MCF 10A (cell line): ENCODE measurements at places on chromosomes 11 and 22. TPM values are rescaled to one million over a fixed set of nuclear protein-coding genes. Genes with fewer than 3 reads are reported as not detected.

The DEUP1 gene
- total RNA-seq = not detected in 2 replicates

DNA sequence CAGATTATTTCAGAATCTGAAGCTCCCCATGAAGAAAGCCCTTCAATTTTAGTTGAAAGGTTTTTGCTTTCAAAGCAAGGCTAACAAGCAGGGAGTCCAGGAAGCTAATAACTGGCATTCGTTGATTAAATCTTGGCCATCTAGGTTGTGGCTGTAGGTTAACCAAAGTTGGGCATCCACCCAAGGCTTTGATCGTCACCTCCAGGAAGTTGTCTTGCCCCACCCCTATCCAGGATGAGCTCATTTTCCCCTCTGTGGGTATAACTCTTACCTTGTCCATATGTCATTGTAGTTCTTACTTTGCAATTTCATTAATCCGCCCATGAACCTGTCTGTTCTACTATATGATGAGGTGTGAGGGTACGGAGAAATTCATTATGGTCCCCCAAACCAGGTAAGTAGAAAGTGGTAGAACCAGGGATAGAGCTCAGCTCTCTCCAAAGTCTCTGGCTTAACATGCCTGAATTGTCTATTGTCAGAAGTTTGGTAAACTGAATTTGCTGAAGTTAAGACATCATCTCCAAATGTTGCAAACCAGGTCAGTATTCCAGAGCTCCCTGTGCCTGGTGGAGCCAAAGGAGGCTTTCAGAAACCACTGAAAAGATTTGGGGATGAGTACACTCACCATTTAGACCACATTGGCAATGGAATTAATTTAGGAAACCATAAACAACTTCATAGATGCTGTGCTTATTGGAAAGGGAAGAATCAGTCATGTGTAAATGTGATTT lies 97.1 kb downstream of the CD44 start:
- no peaks in the 10 kb centered on the region for H3K27me3 ChIP-seq
- peaks cover 22% of the 10 kb centered on the region for H3K4me1 ChIP-seq
- H3K27ac ChIP-seq = peak overlapping the region; percentile 14
- peaks cover 3% of the 10 kb centered on the region for H3K36me3 ChIP-seq
- peak; percentile 74 for DNase-seq

The PLEKHB1 gene
- not detected in 2 replicates for total RNA-seq

GRCh38 chr11:272195-272930 lies 5.8 kb upstream of the NLRP6 start:
- H3K4me1 ChIP-seq = peaks cover 14% of the 10 kb centered on the region
- no peak overlapping the region for H3K27ac ChIP-seq
- no peak overlapping the region for H3K4me3 ChIP-seq
- H3K27me3 ChIP-seq = peaks cover 40% of the 10 kb centered on the region
- H3K36me3 ChIP-seq = no peaks in the 10 kb centered on the region
- no peak for DNase-seq

DNA sequence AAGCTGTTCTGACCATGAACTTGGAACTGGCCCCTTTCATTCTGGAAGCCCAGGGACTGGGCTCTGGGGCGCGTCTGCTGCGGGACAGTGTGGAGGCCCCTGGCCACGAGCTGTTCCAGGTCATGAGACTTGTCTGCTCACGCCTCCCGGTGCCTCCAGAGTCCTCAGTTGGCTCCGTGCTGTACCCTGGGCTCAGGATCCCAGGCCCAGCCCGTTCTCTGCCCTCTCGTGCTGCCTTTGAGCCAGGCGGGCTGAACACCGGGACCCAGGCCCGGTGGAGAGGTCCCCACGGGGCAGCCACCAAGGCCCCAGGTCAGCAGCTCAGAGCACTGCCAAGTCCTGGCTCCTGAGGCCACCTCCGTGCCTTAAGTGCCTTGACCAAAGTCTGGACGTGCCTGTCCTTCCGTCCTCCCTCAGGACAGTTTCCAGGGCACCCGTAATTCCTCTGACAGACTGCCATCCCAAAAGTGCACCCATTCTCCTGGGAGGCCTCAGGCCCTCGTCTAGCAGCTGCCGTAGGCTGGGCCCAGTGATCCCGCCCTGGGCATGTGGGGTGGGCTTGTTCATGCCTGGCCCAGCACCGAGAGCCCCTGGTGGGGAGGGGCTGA lies 36.3 kb upstream of the PPARA start:
- no peak overlapping the region for H3K4me3 ChIP-seq
- peaks cover 13% of the 10 kb centered on the region for H3K4me1 ChIP-seq
- peaks cover 86% of the 10 kb centered on the region for H3K36me3 ChIP-seq
- H3K27me3 ChIP-seq = no peaks in the 10 kb centered on the region

DNA sequence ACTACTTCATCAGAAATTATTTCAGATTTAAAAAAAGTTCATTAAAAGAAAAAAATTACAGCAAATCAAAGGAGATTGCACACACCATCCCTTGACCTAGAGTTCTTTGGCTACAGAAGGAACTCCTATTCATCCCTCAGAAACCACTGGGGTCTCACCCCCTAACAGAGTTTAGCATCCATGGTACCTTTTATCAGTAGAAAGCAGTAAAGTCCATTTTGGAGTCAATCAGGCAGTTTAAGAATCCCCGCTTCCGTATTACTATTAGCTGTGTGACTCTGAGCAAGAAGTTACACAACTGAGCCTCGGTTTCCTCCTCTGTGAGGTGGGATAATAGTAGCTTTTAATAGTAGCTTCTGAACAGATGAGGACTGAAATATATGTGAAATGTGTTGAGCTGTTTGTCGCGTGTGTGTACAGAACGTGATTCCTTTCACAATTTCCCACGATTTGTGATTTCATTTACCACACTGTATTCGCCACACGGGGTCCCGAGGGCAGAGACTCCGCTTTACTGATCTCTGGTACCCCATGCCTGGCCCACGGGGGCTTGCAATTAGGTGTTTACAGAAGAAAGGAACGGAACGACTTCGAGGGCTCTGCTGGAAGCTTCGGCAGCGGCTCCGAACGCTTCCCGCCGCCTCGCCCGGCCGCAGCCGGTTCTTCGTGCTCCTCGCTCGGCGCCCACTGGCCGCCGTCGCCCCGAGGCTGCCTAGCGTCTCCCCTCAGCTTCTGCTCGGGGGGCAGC lies 72.5 kb upstream of the ZBED5 start:
- H3K27ac ChIP-seq = no peak overlapping the region
- H3K4me3 ChIP-seq = peak overlapping the region; percentile 79
- H3K27me3 ChIP-seq = no peaks in the 10 kb centered on the region
- H3K36me3 ChIP-seq = no peaks in the 10 kb centered on the region

DNA sequence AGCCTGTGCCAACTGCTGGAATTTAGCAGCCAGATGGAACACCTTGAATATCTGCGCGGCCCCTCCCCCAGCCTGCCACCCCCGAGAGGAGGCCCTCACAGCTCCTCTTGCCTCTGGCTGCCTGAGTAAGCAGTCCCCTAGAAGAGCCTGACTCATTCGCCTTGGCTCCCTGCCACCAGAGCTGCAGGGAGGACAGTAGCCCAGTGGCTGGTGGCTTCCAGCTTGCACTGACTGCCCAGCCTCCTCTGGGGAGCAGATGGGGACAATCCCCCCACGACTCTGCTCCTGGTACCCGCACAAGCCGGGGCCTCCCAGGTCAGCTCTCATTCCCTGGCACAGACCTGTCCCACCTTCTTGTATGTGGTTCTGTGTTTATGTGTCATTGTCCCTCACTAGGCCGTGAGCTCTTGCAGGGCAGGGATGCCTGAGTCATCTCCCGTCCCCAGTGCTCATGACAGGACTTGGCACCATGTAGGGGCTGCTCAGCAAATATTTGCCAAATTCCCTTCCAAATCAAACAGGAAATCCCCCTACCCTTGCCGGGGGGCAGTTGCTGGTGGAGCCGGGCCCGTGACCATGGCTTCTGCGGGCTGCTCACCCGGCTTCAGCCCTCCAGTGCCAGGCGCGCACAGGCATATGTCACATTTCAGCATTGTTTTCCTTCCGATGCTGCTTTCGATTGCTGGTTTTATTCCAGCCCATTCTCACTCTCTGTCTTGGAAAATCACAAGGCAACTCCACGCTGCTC lies 43.6 kb downstream of the CACNG2 start:
- H3K4me3 ChIP-seq = peak overlapping the region; percentile 52
- peaks cover 6% of the 10 kb centered on the region for H3K36me3 ChIP-seq
- DNase-seq = peak; percentile 99
- H3K4me1 ChIP-seq = peaks cover 29% of the 10 kb centered on the region
- peak overlapping the region; percentile 54 for H3K27ac ChIP-seq
- H3K27me3 ChIP-seq = peaks cover 4% of the 10 kb centered on the region

The PDHX gene
- 35.5 and 35.9 TPM in 2 replicates for total RNA-seq

The C11orf21 gene
- total RNA-seq = not detected in 2 replicates

The TSSK2 gene
- total RNA-seq = not detected in 2 replicates

- H3K4me3 ChIP-seq = no peak overlapping the region
- no peaks in the 10 kb centered on the region for H3K36me3 ChIP-seq
- no peak for DNase-seq
These were observed 1.2 kb downstream of the DKK3 start for GRCh38 chr11:12007230-12007593.

DNA sequence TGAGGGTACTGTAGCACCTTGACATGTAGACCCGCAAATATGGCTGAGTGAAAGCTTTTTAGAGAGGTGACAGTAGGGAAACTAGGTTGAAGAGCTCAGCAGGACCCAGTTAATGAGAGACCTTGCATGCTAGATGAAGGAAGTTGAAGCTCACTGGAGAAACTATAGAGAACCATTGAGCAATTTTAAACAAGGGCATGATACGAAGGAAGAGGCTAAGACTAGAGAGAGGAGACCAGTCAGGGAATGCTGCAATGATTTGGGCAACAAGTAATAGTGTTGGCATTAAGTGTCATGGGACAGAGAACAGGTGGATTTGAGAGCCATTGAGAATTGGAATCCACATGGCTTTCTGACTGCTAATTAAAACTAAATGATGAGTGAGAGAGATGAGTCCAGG lies 4.1 kb downstream of the OLFML1 start:
- no peak overlapping the region for H3K4me3 ChIP-seq
- no peak for DNase-seq
- H3K27me3 ChIP-seq = no peaks in the 10 kb centered on the region
- H3K4me1 ChIP-seq = peaks cover 11% of the 10 kb centered on the region
- H3K36me3 ChIP-seq = no peaks in the 10 kb centered on the region

DNA sequence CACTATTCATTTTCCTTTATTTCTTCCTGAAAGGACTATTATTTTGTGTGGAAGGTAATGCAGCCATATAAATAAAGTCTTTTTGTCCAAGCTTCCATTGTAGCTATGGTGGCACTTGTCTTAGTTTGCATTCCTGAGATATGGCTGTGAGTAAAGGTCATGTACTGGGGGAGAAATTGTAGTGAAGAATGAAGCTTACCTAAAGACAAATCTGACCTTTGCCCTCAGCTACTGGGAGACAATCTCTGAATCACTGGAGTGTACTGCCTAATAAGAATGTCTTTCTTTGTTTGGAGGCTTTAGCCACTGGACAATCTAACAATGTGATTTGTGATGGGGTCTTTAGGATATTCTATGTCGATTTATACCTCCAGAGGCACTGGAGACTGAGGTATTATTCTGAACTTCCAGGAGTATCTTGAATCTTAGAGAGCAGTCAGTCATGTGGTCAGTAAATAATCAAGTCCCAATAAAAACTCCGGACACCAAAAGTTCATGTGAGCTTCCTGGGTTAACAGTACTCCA lies 39.7 kb upstream of the OR5AK2 start:
- no peak overlapping the region for H3K4me3 ChIP-seq

The ANO1 gene
- total RNA-seq = not detected in 2 replicates

GRCh38 chr11:57638005-57638781 lies 11.5 kb downstream of the YPEL4 start:
- no peaks in the 10 kb centered on the region for H3K27me3 ChIP-seq
- peak overlapping the region; percentile 96 for H3K27ac ChIP-seq
- H3K36me3 ChIP-seq = peaks cover 24% of the 10 kb centered on the region
- DNase-seq = peak; percentile 87
- peak overlapping the region; percentile 92 for H3K4me3 ChIP-seq

DNA sequence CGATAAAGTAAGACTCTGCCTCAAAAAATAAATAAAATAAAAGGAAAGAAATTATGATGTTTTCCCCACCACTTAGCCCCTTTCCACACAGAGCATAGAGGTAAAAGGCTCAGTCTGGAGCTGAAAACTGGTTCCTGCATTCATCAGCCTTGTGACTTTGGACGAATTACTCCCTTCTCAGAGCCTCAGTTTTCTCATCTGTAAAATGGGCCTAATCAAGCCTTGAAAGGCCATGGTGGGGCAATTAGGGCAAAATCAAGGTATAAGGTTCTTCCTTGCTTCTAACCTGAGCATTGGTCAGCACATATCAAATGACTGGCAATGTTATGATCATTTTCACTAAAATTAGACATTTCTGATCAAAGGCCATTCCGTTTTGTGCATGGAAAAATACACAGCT lies 417.7 kb downstream of the MN1 start:
- DNase-seq = no peak
- H3K27ac ChIP-seq = no peak overlapping the region
- no peaks in the 10 kb centered on the region for H3K4me1 ChIP-seq
- H3K27me3 ChIP-seq = peaks cover 27% of the 10 kb centered on the region
- no peaks in the 10 kb centered on the region for H3K36me3 ChIP-seq

DNA sequence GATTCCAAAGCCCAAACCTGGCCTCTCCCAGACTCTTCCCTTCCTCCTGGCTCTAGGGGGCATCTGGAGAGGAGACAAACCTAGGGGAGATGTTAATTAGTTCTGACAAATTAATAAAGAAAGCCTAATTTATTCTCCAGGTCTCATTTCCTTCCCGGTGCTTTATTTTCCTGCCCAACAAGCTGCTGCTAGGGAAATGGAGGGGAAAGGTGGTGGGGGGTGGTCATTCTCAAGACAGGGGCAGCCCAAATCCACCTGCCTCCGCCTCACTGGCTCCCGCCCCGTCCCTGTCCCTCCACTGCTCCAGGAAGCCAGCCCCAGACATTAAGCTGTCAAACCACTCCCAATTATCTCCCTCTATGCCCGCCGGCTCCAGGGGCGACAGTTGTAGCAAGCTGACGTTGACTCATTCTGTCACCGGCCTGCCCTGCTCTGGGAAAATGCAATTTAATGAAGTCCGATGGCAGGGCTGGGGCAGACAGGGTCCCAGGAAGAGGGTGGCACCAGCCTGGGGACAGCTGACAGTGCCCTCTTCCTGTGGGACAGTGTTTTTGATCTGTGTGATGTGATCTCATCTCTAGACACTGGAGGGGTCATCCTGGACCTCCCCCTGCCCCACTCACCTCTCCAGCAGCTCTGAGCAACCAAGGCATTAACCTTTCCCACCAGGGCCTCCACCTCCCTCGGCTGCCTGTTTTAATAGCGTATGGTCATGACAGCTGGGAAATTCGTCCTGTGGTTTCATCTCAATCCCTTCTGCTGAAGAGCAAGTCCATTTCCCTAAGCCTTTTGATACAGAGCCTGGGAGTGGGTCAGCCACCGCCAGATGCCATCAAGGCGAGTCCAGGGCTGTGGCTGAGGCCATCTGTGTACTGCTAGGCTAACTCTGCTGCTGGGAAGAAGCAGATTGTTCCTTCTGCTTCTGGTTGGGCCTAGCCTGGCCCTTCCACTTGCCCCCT lies 27.1 kb downstream of the NECTIN1 start:
- no peak overlapping the region for H3K4me3 ChIP-seq
- no peaks in the 10 kb centered on the region for H3K27me3 ChIP-seq
- no peak for DNase-seq
- H3K27ac ChIP-seq = peak overlapping the region; percentile 88

- H3K27me3 ChIP-seq = peaks cover 69% of the 10 kb centered on the region
- H3K27ac ChIP-seq = no peak overlapping the region
- H3K4me1 ChIP-seq = peaks cover 10% of the 10 kb centered on the region
- no peaks in the 10 kb centered on the region for H3K36me3 ChIP-seq
- DNase-seq = no peak
These were observed 2.0 kb downstream of the FAT3 start for GRCh38 chr11:92226331-92227229.

The PHOX2A gene
- not detected in 2 replicates for total RNA-seq

GRCh38 chr11:124115782-124116616 lies 749 bp downstream of the VWA5A start:
- H3K27me3 ChIP-seq = no peaks in the 10 kb centered on the region
- no peak for DNase-seq
- H3K4me3 ChIP-seq = peak overlapping the region; percentile 82
- H3K27ac ChIP-seq = peak overlapping the region; percentile 64
- peaks cover 5% of the 10 kb centered on the region for H3K4me1 ChIP-seq
